Renal cortex interstitium (tissue), 15 donors: ENCODE measurements at places on chromosomes 3 and 15.

DNA sequence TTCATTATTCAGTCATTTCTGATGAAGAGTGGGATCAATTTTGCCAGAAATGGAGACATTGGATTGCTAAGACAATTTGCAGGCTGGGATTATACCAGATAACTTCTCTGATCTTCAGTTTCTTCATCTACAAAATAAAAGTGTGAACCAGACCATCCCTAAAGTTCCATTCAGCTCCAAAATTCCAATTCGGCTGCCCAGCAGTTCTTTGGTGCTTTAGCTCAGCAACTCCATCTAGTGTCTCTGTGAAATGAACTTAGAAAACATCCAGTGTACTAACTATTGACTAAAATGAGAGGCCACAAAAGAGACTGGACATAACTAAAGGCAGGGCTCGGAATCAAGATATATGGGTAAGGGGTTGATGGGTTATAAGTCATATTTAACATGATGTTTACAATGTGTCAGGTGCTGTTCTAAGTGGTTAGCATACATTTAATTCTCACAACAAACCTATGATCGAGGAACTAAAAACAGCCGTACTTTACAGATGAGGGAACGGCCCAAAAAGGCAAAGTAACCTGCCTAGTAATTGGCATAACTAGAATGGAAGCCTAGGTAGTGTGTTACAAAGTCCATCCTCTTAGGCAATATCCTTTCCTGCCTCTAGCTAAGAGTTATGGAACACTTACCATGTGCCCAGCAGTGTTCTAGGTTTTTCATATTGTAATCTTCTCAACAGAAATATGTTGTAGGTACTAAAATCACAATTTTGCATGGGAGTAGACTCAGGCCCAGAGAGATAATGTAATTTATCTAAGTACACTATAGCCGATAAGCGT, 17.0 kb downstream of the THAP10 start:
- no peak for DNase-seq

DNA sequence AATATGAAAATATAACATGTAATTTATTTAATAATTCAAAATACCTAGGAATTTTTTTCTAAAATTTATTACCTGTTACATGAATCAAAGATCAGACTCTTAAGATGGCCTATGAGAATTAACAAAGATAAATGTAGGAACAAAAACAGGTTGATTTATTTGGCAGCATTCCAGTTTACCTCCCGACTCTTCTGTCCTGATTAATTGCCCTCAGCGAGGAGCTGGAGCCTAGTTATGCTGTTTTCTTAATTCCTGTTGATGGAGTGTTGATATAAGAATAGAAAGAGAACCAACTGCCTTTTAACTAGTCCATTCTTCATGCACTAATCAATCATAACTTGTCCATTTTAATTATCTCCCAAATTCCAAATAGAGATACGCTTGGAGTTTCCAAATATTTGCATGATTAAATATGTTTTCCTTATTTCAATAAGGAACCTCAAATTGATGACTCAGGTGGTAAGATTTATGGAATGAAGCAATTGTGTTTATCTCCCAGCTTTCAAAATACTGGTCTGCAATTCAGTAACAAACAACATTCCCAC, 10.6 kb upstream of the CPB1 start:
- no peak for DNase-seq

- DNase-seq, result peak; percentile 51
Measured at GRCh38 chr3:119647171-119647570, 13.2 kb downstream of the POPDC2 start.

DNA sequence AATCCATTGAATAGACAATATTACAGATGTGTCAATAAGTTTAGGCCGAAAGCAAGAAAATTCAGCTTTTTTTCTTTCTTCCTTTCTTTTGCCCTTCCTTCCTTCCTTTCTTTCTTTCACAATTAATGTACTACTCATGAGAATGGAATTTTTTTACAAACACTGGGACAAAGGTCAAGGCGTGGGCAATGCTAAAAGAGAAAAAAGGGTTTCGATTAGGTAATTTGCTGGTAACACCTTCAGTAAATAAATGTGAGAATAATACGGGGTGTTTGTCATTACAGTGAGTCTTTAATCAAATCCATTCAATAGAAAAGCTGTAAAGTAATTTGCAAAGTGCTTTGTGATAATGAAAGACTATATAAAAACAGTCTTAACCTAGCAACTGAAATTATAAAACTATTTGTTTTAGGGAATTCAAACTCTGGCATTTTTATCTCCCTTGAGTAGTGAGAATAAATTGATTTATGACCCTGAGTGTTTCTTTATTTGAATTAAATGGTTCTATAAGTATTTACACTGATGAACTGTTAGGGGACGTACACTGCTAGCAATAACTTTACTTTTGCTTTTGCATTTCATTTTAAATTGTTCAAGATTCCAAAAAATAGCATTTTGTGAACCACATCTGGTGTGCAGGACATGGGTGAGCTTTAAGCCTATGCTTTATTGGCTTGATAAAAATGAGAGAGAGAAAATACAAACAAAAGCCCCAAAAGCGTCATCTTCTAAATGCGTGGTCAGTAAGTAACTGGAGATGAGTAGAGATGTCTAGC, 104.2 kb upstream of the THRB start:
- DNase-seq, result no peak

DNA sequence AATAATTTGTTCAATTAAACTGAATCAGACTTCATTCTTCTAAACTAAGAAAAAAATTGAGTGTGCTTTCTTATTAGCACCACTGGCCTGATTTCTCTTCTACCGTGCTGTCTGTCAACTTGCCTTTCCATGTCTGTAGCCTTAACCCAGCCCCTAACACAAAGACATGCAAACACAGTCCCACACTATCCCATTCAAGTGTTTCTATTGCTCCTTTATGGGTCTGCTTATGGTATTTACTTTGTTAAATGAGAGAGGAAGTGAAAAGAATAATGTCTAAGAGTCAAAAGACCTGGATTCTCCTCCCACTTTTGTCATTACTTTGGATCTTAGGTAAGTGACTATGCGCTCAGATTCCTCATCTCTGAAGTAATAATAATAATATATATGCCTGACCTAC, 55.3 kb downstream of the GTF2E1 start:
- no peak for DNase-seq

DNA sequence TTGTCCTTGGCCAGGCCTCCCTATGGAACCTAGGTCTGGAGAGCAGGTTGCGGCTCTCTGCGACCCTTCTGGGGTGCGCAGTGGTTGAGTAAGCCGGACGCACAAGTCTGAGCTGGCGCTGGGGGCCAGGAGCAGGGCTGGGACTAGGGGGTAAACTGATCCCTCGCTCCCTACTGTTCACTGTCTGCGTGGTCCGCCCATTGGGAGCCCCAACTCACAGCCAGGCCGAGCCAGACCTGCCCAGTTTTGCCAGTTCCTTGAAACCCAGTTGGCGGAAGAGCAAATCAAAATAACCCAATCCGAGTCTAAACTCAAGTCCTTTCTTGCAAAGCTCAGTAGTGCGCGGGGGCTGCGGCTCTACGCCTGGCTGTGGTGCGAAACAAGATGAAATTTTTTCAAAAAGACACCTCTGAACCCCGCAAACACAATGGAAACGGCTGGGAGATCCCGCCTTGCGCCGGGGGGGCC, 17.5 kb downstream of the RGMA start:
- no peak for DNase-seq

DNA sequence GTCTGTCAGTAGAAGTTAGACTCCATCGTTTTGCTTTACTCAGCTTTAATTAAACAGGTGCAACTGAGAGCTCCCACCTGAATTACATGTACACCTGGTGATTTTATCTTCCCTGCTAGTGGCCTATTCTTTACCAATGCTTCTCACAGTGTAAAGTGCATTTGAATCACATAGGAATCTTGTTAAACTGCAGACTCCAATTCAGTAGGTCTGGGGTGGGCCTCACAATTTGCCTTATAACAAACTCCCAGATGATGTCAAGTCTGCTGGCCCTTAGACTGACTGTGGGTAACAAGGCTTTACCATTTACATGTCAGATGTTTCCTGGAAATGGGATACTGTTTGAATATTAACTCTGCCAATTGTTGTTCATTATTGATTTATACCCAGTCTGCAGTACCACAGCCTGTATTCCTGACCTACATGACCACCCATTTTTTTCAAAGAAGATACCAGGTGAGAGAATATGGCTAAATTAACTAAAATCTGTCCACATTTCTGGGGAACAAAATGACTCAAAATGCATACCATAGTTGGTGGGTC, 37.2 kb downstream of the CMSS1 start:
- DNase-seq, result no peak

GRCh38 chr3:27715454-27715806, 6.7 kb downstream of the EOMES start:
- DNase-seq, result no peak

- DNase-seq, result no peak
Measured at GRCh38 chr15:38002883-38003477, 68.5 kb downstream of the TMCO5A start.

DNA sequence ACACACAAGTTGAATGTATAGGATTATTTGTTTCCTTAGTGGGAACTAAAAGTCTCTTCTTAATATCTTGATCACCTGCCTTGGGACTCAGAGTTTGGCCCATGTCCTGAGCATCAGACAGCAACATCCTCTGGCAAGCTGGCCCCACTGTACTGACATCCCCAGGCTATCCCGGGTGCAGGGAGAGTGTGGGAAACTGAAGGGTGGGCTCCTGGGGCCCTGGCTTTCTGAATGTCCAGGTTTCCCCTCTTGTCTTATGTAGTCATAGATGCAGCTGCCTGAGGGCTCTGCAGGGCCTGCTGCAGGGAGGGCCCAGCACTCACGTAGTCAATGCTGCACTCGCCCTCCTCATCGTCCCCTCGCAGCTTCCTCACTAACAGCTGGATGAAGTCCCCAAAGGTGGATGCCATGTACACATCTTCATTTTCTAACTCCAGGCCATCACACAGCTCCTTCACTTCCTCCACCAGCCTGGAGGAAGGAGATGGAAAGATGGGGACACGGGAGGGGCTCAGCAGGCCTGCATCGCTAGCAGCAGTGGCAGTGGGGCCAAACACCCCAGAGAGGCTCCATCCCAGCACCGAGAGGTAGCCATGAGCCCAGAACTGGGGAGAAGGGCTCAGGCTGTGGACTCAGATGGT, 42.8 kb downstream of the ALDH1L1 start:
- DNase-seq, result no peak

DNA sequence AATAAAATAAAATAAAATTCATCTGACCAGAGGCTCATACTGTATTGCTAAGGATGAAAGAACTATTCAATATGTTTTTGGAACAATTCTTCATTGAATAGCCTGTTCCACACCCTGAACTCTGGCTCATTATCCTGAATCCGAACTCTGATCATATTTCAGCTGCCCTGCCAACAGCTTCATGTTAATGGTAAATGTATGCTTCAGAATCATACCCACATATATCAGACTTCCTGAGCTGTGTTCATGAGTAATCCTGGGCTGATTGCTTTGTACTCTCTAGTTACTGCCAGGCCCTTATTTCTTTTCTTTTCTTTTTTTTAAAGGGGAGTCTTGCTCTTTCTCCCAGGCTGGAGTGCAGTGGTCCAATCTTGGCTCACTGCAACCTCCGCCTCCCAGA, 11.8 kb downstream of the INO80 start:
- DNase-seq, result no peak

DNA sequence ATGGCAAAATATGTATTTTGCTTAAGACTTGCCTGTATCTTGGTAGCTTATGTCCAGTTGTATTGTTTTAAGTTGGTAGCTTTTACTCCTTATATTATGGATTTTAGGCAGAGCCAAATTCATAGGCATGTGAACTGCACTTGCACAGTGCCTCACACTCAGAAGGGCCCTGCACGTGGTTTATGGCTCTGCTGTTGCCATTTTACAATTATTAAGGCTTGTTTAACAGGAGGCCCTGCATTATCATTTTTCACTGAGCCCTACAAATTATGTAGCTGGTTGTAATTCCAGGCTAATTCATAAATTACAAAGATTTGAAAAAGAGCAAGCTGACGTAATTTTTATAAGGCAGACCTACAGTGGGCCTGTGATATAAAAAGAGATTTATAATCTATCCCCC, 537.6 kb upstream of the UBE2E2 start:
- DNase-seq, result no peak

GRCh38 chr15:69914960-69915359, 182.8 kb downstream of the TLE3 start:
- no peak for DNase-seq

GRCh38 chr3:193784822-193785221, 191.8 kb downstream of the OPA1 start:
- DNase-seq, result no peak

DNA sequence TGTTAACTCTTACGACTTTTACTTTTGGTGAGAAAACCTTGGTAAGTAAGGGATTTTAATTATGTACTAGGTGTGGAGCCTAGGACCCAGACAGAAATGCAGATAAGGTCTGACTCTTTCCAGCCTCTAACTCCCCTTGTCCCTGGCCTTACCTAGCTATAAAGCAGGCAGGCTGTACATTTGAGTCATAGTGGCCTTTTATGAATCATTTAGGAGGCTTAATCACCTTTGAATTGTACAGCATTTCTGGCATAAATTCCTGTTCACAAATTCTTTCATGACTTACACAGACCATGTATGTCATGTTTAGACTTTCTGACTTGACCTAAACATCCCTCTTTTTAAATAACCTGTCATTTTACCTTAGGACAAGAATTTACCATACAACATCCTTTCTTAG, 47.4 kb downstream of the CHCHD4 start:
- DNase-seq, result no peak

GRCh38 chr3:42733501-42734262, 31.1 kb upstream of the HHATL start:
- no peak for DNase-seq

DNA sequence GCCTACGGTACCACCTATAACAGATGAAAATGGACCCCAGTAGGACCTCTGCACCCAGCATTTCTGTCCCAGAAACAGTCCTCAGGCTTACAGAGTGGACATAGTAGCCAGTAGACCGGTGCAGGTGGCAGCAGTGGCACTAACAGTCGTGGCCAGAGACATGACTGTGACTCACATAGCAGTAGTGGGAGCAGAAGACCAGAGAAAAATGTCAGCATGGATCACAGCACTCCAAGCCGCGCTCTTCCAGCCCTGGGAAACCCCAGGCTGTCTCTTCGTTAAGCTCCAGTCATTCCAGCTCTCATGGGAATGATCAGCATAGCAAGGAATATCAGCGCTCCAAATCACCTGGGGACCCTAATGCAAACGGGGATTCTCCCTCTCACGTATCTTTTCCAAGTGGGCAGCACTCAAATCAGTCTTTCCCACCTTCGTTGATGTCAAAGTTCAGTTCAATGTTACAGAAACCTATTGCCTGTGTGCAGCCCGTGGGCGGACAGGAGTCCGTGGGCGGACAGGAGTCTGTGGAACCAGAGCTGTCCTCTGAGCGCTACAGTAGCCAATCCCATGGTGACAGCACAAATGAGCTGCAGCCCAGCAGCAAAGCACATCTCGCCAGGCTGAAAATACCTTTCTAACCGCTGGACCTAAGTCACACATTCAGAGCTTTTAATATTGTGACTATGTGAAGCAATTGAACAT, 10.5 kb downstream of the BFSP2 start:
- no peak for DNase-seq
